ENCODE measurements at places on chromosomes 2 and 18.

- DNase-seq = no peak
Observed at GRCh38 chr18:5239447-5239846, 42.4 kb upstream of the AKAIN1 start.

DNA sequence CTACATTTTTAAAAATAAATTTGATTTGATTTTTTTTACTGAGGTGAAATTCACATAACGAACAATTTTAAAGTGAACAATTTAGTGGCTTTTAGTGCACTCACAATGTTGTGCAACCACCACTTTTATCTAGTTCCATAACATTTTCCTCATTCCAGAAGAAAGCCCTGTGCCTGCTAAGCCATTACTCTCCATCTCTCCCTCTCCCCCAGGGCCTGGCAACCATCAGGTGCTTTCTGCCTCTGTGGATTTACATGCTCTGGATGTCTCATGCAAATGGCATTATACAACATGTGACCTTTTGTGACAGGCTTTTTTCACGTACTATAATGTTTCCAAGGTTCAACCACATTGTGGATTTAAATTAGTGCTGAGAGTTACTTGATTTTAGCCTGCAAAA, 19.9 kb upstream of the LDLRAD4 start:
- no peak for DNase-seq

DNA sequence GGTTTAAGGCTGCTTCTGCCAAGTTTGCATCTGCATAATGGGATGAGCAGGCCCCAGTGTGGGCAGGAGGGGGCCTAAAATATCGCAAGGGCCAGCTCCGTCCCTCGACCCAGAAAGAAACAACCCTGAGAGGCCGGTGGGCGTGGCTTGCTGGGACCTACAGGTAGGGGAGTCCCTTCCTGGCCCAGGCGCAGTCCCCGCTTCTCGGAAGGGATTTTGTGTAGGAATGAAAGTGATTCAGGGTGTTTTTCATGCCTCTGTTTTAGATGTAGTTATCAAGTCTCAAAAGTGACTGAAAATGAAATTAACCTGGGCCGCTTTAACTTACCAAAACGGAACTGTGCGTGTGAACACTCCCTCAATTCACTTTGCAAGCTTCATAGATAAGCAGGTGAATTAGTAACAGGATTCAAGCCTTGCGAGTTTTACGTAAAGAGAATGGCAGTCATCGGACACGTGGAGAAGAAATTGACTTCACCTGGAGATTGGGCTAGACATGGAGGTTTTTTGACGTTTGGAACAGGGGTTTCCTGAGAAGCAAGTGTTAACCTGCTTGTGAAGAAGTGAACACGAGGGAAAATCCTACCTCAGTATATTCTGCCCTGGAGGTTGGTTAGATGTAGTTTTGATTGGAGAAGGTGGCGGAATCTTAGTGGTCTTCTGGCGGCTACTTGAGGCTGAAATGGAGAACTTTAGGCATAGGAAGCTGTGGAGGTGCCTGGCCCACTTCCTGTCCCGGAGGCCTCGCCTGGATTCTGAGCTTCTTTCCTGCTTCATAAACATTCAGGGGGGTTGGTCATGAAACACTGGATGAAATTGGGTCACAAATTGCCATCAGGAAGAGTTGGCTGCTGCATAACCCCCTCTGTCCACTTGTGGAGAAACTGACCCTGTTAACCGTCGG, 1.7 kb downstream of the NCK2 start:
- peak; percentile 86 for DNase-seq

GRCh38 chr2:235414422-235414821, 79.4 kb upstream of the AGAP1 start:
- peak; percentile 69 for DNase-seq

GRCh38 chr2:172639823-172640222, 83.9 kb downstream of the PDK1 start:
- DNase-seq = no peak

- DNase-seq = no peak
Observed at GRCh38 chr2:128756365-128756717, 437.7 kb upstream of the HS6ST1 start.

DNA sequence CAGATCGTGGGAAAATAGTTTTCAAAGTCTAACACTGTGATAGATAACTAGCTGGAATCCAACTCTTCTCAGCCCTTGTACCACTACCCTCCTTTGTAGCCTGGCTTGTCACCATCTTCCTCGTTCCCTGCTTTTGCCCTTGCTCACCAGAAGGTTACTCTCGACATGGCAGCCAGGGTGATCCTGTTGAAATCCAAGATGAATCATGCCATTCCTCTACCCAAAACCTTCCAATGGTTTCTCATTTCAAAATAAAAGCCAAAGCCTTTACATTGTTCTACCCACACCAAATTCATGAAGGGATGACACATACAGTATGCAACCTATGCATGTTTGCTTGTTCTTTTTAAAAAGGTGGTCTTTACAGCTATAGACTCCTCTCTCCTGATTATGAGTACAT, 45.7 kb downstream of the STAT4 start:
- no peak for DNase-seq

DNA sequence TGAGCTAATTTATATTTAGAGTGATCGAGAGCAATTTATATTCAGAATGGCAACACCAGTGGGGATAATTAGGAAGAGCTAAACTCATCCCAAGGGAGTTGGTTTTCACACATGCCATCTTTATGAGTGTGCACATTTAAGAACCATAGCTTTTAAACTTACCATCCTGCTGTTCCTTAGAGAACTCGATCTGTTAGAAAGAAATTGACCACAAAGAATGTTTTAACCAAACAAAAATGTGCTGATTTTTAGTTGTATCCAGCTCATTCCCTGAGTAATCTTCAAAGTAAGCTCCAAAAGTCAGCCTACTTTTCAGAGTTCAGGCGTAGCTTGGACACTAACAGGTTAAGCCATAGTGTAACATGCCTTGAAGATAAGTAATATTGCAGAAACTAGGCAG, 12.6 kb downstream of the MYL1 start:
- DNase-seq = no peak

- DNase-seq = no peak
Observed at GRCh38 chr2:138432971-138433370, 68.6 kb upstream of the SPOPL start.

GRCh38 chr2:147639891-147640290, 204.9 kb upstream of the ACVR2A start:
- no peak for DNase-seq

DNA sequence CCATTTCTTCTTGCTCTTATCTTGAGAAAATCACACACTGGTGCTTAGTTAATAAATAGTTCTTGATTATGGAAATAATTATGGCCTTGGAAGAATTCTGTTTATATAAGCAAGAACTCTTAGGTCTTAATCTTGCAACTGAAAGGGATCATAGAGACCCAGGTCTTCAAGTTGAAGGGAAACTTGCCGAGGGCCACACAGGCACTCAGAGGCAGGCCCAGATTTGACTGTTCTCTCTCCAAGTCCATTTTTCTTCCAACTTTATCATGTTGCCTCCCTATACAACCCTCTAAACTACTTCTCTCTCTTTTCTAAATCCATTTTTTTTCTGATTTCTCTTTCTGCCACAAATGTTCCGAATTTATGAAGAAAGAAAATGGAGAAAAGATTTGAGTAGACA, 94.5 kb upstream of the RMDN2 start:
- no peak for DNase-seq

- DNase-seq = peak; percentile 37
Observed at GRCh38 chr2:178990533-178991241, 59.2 kb downstream of the CCDC141 start.

DNA sequence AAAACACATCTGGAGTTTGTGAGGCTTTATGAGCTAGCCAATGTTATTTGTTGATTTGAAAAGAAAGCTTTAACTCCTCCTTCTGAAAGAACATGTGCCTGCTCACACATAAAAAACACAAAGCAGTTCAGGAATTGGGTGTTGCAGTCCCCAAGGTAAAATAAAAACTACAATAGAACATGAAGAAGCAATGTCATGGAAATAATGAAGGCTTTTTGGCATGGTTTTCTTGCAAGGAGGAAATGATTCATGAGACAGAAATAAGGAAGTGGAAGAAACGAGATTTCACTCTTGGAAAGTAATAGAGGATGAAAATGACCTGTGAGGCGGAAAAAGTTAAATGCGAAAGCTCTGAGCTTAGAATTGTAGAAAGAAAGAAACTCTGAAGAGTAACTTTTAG, 81.1 kb downstream of the TRIB2 start:
- DNase-seq = no peak

DNA sequence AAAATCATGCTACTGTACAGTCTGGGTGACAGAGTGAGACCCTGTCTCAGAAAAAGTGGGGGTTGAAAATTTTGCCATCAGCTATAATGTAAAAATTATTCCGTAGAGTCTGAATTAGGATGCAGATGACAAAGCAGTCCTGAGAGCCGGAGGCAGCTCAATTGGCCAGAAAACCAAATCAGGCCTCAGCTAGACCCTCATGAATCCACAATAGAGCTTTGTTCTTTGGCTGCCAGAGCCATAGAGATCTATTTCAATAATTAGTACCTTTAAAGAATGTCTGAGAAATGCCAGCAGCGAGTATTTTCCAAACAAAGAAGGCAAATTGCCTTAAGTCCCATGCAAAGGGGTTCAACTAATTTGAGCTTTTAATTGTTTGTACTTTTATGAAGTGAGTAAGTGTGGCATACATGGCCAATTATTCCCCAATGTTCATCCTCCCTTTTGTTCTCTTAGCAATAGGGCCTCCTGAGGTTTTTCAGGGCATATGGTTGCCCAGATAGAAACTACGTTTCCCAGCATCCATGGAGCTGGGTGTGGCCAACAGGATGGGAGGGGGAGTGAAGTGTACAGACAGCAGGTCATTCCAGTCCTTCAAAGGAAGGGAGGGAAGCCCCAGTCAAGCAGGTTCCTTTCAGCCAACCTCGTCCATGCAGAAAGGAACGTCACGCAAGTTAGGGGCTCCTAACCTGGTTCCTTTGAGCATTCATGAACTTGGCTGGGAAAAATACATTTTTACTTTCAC, 211.3 kb upstream of the APCDD1 start:
- no peak for DNase-seq

- DNase-seq = peak; percentile 40
Observed at GRCh38 chr2:6896930-6897759, 19.6 kb downstream of the RSAD2 start.

DNA sequence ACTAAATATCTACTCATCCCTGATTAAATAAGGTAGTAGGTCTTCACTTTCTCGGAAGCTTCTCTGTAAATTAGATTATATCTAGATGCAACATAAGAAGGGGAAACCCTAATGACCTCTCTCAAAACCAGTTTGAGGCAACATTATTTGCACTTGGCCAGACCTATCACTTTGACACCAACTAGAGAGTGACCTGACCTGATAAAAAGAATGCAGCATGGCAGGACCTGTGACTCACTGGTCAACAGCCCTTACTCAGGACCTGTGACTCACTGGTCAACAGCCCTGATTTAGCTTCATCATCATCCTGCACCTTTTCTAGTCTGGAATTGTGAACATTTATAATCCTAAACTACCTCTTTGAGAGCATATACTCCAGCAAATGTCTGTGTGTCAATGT, 1957.7 kb upstream of the CELF4 start:
- no peak for DNase-seq

GRCh38 chr2:240369335-240369734, 66.1 kb upstream of the GPC1 start:
- no peak for DNase-seq

DNA sequence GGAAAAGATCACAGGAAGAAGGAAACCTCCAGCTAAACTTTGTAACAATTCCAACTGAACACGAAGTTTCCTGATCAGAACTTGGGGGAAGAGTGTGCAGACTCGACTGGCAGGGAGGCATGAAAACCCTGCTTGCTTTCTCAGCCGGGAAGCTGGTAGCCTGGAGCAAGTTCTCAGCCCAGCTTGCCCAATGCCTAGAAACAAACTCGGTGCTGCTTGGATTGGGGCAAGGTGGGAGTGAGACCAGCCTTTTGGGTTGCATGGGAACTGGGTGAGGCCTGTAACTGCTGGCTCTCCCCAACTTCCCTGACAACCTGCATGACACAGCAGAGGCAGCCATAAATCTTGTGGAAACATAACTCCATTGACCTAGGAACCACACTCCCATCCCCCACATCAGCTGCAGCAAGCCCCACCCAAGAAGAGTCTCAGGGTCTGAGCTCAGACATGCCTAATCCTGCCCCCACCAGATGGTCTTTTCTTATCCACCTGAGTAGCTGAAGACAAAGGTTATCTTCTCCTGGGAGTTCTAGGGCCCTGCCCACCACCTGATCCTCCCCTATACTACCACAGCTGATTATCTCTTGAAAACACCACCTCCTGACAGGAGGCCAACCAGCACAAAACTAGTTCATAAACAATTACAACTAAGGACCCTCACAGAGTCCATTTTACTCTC, 1859.7 kb upstream of the CELF4 start:
- no peak for DNase-seq

DNA sequence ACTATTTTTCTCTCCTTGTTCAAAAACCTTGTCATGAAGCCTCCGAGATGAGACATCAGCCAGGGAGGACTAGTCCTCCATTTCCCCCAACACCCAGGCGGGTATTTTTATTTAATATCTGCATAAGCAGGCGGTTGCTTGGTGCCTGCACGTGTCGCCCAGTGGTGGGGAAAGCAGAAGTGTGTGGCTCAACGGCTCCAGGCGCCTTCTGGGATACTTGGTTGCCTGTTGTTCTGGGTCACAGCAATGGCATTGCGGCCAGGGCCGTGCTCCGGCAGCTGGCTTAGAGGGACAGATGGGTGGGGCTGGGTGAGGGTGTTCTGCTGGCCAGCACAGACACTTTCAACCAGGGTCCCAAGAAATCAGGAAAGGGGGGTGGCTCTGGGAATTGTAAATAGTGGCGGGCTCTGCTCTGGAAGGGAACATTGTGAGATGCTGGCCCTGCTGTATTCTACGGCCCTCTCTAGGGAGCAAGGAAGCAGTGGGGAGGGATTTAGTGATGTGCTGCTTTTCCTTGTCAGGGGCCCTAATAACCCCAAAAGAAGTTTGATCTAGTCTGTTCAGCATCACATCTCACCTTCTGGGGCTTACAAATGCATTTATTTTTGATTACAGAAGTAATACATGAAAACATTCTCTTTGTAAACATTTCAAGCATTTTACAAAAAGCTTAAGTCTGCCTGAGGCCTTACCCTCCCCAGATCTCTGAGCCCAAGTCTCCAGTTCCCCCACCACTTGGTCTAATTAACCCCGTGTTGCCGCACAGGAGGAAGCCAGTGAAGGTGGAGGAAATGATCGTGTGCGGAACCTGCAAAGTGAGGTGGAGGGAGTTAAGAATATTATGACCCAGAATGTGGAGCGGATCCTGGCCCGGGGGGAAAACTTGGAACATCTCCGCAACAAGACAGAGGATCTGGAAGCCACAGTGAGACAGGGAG, 1.1 kb downstream of the VAMP8 start:
- peak; percentile 63 for DNase-seq

GRCh38 chr18:74731097-74731496, 133.4 kb downstream of the ZNF407 start:
- no peak for DNase-seq

GRCh38 chr18:57687970-57688369, 66.3 kb upstream of the NARS1 start:
- DNase-seq = no peak

DNA sequence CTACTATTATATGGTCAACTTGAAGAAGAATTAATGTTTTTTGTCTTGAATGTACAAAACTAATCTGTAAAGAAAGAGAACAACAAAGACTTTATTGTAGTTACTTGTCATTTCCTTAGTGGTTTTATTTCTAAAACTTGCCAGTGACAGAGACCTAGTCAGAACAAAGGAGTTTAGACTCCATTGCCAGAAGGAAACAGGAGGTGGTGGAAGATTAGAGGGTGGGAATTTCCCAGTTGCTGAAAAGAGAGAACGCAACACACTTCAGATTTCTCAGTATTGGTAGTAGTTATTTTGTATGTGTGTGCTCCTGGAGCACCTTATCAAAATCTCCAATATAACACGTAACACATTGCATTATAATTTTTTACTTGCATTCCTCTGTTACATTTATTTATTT, 81.4 kb downstream of the CDCA7 start:
- no peak for DNase-seq

Measured in RPMI8226 (cell line).